ENCODE measurements at places on chromosomes 1 and 21. TPM values are rescaled to one million over a fixed set of nuclear protein-coding genes. Genes with fewer than 3 reads are reported as not detected.

Gene HRNR
- total RNA-seq: not detected

Gene DIRAS3
- not detected for total RNA-seq

Gene TAS1R1
- not detected for total RNA-seq

Gene PBXIP1
- total RNA-seq: 120 TPM

Gene CDK11A
- 103 TPM for total RNA-seq

Gene RPF1
- 41.4 TPM for total RNA-seq

Gene EPHA2
- not detected for total RNA-seq

Gene PIGR
- 0.05 TPM for total RNA-seq

Gene LCE1F
- total RNA-seq: not detected

Gene FAAH
- total RNA-seq: 4.1 TPM

Gene TRAF3IP3
- 443 TPM for total RNA-seq

Gene CLCA4
- not detected for total RNA-seq

Gene MOB3C
- total RNA-seq: 29.4 TPM

Gene LCE3D
- not detected for total RNA-seq

Gene NES
- total RNA-seq: 0.12 TPM
